ENCODE measurements at places on chromosomes 2 and 18.
A peak's percentile ranks its signal among the peaks of the same experiment; 100 is the strongest.

GRCh38 chr18:51192026-51192425 is 5.5 kb downstream of the MEX3C start:
- no peak for DNase-seq

GRCh38 chr18:22737054-22737453 is 196.1 kb upstream of the RBBP8 start:
- DNase-seq: no peak

GRCh38 chr18:44796429-44797428 is 116.0 kb downstream of the SETBP1 start:
- no peak for DNase-seq

DNA sequence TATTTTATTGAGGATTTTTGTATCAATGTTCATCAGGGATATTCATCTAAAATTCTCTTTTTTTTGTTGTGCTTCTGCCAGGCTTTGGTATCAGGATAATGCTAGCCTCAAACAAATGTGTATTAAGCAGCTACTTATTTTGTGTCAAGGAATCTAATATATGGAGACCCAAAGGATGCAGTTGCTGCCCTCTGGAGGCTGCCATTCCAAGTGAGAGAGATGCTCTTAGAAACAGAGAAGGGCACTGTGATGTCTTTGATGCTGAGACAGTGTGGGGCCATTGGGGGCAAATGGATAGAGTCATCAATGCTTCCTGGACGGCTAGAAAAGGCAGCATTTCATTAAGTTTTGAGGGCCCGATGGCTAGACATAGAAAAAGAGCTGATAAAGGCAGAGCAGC is 292.6 kb downstream of the SETBP1 start:
- DNase-seq: no peak

DNA sequence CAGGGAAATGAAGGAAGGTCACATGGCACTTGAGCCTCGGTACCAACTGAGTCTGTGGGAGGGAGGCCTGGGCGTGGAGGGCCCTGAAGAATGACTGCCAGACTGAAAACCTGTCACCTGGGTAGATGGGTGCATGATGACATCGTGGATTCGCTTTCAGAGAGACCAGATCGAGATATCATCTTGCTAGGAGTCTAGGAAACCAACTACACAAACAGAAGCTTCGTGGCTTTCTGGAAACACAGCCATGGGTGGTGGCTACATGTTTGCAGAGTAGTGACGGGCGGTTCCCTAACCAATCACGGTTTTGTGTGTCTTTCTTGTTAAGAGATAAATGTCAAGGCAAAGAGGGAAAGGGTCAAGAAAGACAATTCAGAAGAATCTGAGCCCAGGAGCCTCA is 155.0 kb downstream of the EIPR1 start:
- DNase-seq: no peak

DNA sequence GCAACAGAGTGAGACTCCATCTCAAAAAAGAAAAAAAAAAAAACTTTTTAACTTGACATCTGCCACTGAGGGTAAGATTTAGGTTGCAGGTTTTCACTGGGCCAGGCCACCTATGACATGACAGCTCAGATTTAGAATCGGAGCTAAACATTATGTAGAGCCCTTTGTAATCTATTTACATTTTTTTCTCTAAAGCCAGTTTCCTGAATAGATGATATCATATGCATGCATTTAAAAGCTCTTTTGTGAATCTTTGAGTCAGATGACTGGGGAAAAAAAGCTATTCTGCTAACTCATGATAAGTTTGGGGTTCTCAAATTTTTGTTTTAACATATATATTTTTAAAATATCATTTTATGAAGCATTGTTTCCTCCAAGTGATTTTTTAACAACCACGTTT is 21.3 kb downstream of the PRKAG3 start:
- no peak for DNase-seq

DNA sequence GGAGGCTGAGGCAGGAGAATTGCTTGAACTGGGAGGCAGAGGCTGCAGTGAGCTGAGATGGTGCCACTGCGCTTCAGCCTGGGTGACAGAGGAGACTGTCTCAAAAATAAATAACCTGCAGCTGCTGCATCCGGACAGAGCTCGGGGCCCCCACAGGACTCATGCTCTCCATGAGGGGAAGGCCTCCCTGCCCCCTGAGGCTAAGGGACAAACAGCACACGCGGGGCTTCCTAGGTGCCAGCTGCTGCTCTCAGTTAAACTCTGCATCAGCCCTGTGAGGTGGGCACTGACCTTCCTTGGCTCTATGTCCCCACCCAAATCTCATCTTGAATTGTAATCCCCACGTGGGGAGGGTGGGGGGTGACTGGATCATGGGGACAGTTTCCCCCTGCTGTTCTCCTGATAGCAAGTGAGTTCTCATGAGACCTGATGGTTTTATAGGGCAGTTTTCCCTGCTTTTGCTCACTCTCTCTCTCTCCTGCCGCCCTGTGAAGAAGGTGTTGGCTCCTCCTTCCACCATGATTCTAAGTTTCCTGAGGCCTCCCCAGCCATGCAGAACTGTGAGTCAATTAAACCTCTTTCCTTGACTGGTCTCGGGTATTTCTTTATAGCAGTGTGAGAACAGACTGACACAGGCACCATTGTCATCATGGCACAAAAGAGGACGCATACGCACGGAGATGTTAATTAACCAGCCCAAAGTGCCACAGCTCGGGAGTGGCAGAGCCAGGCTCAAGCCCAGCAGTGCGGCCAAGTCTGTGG is 49.9 kb upstream of the TAF1B start:
- DNase-seq: no peak

- no peak for DNase-seq
These were observed 16.5 kb downstream of the SCG2 start for GRCh38 chr2:223585666-223586065.

DNA sequence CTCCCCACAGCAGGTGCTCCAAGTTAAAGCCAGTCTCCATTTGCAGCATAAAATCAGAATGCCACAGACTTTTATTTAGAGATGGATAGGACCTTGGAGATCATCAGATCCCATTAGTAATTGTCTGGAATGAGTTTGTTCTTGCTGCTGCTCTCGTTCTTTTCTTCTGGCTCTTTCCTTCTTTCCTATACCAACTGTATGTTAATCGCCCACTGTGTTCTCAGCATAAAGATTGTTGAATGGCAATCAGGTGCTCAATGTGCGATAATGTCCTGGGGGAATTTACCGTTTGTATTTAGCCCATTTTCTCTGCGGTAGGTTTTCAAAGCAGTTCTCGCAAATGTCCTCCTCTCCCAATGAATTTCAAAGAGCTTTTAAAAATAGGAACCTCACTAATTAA is 3.3 kb downstream of the GPR39 start:
- no peak for DNase-seq

DNA sequence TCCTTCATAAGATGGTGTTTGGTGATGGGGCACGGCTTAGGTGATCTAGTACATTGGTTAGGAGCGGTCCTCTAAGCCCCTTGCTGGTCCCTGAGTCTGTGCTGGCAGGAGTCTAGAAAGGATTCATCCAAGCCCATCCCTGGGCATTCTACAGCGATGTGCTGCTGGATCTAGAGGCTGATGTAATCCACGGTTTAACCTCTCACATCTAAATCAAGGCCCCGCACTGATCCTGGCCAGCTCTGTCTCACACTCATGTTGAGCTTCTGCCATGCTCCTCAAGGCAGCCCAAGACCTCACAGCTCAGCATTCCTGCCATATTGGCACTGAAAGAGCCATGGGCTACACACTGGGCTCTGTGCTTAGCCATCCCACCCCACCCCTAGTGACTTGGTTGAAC is 664.8 kb downstream of the STK39 start:
- DNase-seq: no peak

DNA sequence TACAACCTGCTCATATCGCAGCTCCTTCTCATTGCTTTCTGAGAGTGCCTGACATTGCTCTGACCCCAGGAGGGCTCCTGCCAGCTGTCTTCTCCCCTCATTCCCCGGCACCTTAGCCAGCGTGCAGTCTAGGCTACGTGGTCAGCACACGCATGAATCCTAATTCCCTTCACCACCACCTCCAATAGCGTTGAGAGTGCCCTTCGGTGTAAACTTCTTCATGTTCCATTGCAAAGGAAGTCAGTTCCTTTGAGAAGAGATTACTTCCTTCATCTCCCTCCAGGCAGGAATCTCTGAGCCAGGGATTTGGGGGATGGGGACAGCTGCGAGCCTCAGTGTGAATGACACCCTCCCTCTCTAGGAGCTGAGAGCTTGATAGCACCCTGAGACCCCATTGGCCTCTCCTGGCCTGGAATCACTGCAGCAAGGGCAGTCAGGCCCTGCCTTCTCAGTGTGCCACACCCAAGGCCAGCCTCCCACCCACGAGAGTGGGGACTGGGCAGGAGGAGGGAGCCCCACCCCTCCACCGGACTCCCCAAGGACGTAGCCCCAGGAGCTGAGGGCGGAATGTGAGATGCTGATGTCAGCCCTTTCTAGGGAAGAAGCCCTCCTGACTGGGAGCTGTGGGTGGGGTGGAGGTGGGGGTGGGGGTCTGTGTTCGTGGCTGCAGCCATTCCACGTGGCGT is 53.4 kb downstream of the SLC66A2 start:
- no peak for DNase-seq

DNA sequence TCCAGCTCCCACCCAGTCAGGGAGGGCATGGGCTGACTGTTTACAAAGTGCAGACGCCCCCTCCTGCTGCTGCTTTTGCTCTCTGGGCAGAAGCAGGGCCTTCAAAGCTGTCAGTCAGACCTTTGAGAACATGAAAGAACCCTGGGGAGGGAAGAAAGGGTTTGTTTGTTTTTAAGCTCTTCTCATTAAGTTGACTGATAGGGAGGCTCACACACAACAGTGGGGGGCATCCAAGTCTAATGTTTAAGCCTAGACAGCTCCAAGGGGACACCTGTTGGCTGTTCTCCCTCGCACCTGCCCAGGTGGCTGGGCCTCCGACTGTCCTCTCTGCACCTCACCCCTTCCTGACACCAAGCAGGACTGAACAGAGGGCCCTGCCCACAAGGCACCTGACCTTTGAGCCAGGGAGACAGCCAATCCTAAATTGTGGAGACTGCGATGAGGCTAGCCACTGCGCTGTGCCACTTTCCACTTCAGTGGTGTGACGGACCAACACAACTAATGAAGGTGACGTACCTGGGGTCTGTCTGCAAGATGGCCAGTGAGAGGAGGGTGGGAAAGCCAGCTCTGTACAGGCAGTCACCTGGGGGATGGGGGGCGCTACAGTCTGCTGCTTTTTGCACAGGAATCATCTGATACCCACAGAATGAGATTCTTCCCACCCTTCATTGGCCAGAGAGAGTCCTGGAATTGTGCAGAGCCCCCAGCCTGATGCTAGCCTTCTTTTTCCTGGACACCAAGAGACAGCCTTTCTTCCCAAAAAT is 16.3 kb downstream of the ST6GAL2 start:
- DNase-seq: no peak

DNA sequence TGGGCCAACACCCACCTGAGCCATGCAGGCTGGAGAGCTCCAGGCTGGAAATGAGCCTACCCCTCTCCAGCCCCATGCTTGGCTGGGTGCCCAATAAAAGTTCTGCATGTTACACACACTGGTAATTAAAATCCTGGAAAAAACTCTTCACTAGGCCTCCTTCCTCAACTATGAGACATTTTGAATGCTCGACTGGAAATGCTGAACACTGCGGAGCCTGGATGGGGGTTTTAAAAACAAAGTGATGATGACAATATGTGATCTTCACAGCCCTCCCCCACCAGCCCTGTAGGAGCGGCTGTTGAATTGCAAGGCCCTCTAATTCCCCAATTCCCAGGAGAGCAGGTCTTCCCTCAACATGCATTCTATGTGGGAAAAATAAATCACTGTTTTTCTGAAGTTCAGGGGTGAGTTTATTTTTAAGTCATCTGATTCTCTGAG is 179.2 kb downstream of the TTC32 start:
- no peak for DNase-seq

DNA sequence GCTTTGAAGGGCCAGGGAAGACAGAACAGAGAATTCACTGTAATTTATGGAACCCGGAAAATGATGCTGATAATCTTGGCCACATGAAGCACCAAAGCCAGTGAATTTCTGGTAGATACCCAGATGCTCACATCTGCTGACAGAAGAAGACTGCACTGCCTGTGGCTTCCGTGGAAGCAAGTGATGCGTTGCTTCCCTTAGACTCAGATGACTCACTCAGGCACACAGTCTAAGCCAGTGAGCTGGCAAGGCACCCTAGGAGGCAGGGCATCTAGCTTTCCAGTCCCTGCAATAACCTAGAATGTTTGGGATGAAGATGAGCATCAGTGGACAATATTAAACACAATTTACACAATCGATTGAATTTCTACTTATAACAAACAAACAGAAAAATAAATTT is 284.7 kb downstream of the CMPK2 start:
- DNase-seq: no peak

- peak; percentile 78 for DNase-seq
These were observed 1224.8 kb upstream of the ZEB2 start for GRCh38 chr2:145744541-145745386.

DNA sequence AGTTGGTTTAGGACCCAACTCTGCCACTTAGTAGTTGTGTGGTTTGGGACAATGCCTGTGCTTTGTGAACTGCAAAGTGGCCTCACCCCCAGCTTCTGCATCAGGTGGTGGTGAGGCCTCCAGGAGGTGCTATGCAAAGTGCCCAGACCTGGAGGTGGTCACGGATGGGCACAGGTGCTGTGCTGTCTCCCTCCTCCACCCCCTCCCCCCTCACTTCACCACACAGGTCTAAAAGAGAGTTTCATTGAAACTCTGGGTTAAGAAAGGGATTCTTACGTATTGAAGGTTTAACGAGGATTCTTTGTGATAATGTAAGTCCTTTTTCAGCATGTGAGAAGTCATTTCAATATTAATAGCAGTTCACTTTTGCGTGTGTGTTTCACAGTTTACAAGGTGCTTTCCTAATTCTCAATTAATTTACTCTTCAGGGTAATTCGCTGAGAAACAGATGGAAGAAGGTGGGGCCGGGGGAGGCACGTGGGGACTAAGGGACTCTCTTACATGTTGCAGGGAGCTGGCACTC is 369.9 kb downstream of the LPIN1 start:
- no peak for DNase-seq

- DNase-seq: no peak
These were observed 28.7 kb downstream of the NIFK start for GRCh38 chr2:121707920-121708361.

- peak; percentile 53 for DNase-seq
These were observed 103.4 kb upstream of the MSH2 start for GRCh38 chr2:47299555-47299954.

- DNase-seq: no peak
These were observed 66.7 kb downstream of the TWIST2 start for GRCh38 chr2:238914648-238915015.

- DNase-seq: no peak
These were observed 130.5 kb upstream of the SLC1A4 start for GRCh38 chr2:64858541-64859311.
